ENCODE measurements at places on chromosomes 6 and 20. TPM values are rescaled to one million over a fixed set of nuclear protein-coding genes. Genes with fewer than 3 reads are reported as not detected.

The MOG gene
- total RNA-seq = not detected

The TUBE1 gene
- total RNA-seq = 48.6 TPM

The PRICKLE4 gene
- total RNA-seq = 0.26 TPM

The SLC4A11 gene
- 0.51 TPM for total RNA-seq

The GJA10 gene
- not detected for total RNA-seq

The FAM162B gene
- total RNA-seq = 13.1 TPM

The FAM217A gene
- not detected for total RNA-seq

The SNX21 gene
- 50.8 TPM for total RNA-seq

The GPX5 gene
- total RNA-seq = not detected

The CPXM1 gene
- 0.50 TPM for total RNA-seq

The CD83 gene
- 5.0 TPM for total RNA-seq

The MCUR1 gene
- 7.4 TPM for total RNA-seq

The ADISSP gene
- total RNA-seq = 23.5 TPM

The PTCRA gene
- not detected for total RNA-seq

The MAS1 gene
- not detected for total RNA-seq

The HFE gene
- total RNA-seq = 6.4 TPM

The TBX18 gene
- total RNA-seq = 0.77 TPM

The OPN5 gene
- total RNA-seq = not detected

The MUC22 gene
- total RNA-seq = not detected

The CPNE5 gene
- 0.26 TPM for total RNA-seq

The SAPCD1 gene
- 0.50 TPM for total RNA-seq

The LPA gene
- total RNA-seq = not detected

The KHDC1L gene
- not detected for total RNA-seq

The GNL1 gene
- total RNA-seq = 67.0 TPM

The BPIFB1 gene
- total RNA-seq = not detected

The ETV7 gene
- 1.0 TPM for total RNA-seq

The CCM2L gene
- total RNA-seq = not detected

The SLC35F1 gene
- under 0.01 TPM for total RNA-seq

The PFDN4 gene
- 86.7 TPM for total RNA-seq

The LY6G6C gene
- total RNA-seq = not detected

The HDGFL1 gene
- total RNA-seq = not detected

The CENPW gene
- total RNA-seq = 8.3 TPM

Data from fibroblast of lung (primary cell).